ENCODE measurements at places on chromosomes 6 and 20.

GRCh38 chr6:168088161-168089053 is 9.4 kb upstream of the FRMD1 start:
- DNase-seq, result peak; percentile 50

GRCh38 chr6:159960485-159960884 is 8.4 kb upstream of the IGF2R start:
- DNase-seq, result no peak

DNA sequence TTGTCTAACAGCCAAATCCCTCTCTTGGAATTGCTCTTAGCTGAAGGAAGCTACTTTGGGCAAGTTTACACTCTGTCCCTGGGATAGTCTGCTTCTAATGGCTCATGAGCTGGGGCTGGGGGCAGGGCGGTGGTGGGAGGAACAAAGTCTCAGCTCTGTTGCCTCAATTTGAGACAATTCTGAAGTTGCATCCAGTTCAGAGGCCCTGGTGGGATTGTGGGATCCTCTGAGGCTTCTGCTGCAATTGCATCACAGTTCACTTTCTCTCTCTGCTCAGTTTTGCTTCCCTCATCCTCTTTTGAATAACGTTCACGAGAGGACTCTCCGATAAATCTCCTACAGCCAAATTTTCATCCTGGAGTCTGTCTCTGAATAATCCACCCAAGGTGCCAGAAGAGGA is 440.6 kb upstream of the SLC35B3 start:
- no peak for DNase-seq

- DNase-seq, result no peak
Observed at GRCh38 chr6:161889324-161889723, 615.5 kb upstream of the AGPAT4 start.

- DNase-seq, result peak; percentile 42
Observed at GRCh38 chr6:37940074-37940847, 120.7 kb downstream of the ZFAND3 start.

GRCh38 chr6:57190140-57190539 is 18.0 kb downstream of the BAG2 start:
- DNase-seq, result peak; percentile 20

- no peak for DNase-seq
Observed at GRCh38 chr20:61748376-61748775, 317.3 kb downstream of the TAF4 start.

GRCh38 chr6:83827050-83827449 is 26.1 kb upstream of the RIPPLY2 start:
- no peak for DNase-seq

DNA sequence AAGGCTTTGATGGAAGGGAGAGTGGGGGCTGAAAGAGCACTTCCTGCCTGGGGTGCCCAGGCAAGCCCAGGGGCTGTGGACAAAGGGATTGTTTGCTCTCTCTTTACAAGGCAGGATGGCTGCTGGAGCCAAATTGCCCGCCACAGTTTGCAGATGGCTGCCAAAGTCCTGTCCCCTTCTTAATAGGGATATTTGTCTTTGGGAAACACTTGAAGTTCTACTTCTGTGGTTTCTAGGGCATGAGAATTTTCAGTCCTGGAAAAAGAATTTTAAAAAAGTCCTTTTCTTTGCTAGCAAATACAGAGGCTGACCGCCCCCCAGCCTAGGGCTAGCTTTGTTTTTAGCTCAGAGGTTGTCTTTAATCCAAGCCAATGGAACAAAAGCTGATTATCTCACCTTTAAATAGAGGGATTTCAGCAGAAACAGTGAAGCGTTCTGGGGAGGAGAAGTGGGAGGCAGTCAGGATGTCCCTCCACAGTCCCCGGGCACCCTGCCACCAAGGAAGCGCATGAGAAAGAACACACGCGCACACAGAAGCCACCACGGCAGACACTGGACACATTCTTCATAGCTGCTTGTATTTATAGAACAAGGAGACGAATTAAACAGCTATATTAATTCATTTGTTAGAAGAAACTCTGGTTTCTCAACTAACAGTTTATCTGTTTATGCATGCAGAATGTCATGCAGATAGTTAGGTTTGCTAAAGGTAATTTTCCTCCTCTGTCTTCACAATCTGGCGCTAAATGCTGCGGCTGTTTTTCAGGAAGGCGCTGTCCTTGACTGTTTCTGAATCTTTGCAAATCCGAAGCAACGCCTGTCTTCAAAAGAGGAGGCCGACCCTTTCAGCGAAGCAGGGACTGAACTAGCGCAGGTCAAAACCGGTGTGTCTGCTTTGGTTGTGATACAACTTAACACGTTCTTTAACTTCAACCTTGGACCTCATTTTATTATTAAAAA is 736.9 kb downstream of the QKI start:
- DNase-seq, result no peak

DNA sequence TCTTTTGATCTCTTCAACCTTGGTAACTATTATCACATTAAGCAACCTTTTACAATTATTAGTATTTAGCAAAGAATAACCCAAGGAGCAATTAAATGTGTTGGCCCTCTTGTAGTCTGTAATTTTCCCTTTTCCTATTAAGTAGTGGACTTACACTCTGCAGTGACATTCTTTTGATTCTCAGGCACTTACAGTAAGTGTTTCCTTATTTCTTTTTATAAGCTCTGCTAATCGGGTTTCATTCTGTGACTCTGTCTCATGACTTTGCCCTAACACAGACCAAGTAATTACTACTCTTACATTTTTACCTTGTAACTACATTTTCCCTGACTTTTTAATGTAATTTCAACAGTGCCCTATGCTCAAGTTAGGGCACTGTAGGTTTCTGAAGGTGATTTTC is 104.0 kb upstream of the EPHA7 start:
- no peak for DNase-seq

GRCh38 chr20:45918182-45918737 is 6.3 kb upstream of the PLTP start:
- DNase-seq, result no peak

GRCh38 chr6:36116066-36116864 is 14.0 kb upstream of the MAPK13 start:
- DNase-seq, result no peak

GRCh38 chr20:54199721-54200176 is 8.1 kb upstream of the PFDN4 start:
- peak; percentile 84 for DNase-seq

DNA sequence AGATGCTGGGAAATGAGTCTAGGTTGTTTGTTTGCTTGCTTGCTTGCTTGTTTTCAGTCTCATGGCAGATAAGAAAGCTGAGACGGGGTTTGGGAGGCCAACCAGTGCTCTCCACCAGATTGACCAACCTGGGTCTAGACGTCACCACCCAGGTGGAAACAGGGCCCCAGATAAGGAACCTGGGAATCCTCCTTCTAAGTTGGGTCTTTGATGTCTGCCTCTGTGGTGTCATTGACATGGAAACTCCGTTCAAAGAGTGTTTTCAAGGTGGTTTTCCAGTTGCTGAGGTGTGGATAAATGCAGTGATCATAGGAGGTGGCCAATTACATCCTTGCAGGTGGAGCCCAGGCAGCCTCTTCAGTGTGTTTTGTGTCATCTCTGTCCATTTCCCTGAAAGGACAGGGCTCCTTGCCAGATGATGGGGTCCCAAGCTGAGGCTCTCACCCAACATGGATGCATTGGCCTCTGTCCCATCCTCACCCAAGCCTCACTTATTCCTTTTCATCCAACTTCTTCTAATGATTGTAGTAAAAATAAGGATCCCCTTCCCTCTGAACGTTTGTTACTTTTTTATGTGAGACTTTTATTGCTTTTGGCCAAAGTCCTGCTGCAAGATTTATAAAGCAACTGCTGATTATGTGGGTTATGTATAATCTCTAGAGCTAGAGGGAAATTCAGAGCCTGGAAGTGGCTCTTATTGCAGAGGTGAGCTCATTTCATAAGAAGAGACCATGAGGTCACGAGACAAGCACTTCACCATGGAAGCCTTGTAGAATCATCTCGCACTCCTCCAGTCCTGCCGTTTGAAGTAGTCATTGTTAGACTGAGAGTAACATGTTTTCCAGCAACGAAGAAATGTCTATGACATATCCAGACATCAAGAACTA is 32.0 kb upstream of the SYNDIG1 start:
- no peak for DNase-seq

GRCh38 chr6:14100138-14100537 is 17.4 kb upstream of the CD83 start:
- no peak for DNase-seq

DNA sequence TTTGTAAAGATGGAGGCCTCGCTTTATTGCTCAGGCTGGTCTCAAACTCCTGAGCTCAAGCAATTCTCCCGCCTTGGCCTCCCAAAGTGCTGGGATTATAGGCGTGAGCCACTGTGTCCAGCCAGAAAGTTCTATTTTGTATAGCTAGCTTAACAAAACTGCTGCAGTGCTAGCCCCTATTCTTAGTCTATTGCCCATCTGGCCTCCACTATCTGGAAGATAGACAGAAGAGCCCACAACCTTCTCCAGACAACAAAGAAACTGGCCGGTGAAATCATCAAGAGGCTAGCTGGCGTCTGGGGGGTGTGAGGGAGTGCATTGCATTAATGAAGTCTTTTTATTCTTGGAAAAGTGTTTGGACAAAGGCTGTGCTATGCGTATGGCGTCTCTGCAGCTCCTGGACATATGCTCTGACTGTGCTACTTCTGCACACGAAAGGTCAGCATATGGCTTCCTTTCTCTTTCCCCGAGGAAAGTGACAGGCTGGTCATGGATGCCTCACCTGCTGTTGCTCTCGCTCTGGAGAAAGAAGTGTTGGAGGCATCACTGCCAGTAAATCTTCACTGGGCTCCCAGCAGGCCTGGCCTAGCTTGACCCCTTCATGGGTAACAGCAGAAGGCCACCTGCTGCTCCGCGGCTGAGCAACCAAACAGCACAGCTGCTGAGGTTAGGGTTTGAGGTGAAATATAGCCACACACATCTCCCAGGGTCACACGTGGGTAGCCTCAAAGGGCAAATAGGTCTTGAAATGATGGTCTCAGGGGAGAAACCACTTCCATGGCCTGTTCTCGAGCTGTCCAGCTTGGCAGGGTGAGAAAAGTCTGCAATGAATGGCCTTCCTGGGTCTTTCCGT is 95.1 kb upstream of the IYD start:
- DNase-seq, result no peak

DNA sequence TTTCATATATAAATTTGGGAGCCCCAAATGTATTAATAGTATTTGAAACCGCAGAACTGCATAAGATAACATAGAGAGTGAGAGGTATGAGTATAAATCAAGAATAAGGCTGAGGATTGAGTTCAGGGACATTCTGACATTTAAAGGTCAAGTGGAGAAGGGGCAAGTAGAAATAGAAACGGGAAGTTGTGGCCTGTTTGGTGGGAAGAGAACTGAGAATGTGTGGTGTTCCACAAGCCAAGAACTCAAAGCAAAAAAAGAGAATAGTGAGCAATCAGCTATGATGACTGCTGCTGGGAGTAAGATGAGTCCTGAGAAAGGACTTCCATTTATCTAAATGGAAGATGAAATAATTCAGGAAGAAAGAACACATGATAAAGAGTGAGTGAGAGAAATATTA is 418.4 kb downstream of the CD109 start:
- DNase-seq, result no peak

DNA sequence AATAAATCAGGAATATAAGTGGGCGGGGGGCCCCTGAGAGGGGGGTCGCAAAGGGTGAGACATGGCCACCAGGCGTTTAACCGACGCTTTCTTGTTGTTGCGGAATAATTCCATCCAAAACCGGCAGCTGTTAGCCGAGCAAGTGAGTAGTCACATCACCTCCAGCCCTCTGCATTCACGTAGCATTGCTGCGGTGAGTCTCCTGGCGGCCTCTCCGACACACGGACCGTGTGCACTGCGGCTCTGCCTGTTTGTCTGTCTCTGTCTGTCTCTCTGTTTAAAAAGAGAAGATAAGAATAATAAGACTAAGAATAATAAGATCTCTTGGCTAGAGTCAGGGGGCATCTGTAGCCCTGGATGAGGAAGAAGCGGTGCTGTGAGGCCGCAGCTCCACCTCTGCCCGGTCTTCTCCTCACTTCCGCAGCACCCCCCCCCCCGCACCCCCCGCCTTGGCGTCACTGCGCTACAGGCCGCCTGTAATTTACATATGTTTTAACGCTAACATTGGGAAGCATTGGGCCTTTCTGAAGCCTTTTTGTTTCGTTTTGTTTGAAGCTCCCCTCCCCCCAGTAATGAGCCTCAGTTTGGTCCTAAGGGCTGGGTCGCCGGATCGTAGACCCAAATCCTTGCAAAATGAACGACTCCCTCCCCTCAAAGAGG is 993 bp downstream of the STX16 start:
- peak; percentile 51 for DNase-seq

GRCh38 chr20:36344517-36345132 is 38.5 kb downstream of the DLGAP4 start:
- no peak for DNase-seq

DNA sequence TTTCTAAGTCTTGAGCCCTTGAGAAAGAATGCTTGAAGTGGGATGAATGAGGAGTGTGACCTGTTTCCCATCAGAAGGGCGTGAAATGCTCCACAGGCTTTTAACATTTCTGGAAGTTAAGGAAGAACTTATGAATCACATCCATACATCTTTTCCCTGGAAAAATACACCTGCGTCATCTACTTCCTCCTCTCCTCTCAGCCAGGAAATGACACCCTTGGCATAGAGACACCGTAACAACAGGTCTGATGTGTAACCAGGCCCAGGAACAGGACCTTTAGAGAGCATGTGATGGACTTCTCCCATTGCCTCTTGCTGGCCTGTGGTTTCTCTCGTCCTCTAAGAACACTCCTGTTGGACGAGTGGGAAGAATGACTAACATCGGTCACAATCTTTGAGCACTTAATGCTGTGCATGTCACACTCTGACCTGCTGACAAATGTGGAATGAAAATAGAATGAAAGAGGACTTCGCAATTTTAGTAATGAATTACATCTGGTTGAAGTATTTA is 28.5 kb upstream of the CITED2 start:
- no peak for DNase-seq

GRCh38 chr20:4225745-4226144 is 210.4 kb upstream of the RNF24 start:
- no peak for DNase-seq

DNA sequence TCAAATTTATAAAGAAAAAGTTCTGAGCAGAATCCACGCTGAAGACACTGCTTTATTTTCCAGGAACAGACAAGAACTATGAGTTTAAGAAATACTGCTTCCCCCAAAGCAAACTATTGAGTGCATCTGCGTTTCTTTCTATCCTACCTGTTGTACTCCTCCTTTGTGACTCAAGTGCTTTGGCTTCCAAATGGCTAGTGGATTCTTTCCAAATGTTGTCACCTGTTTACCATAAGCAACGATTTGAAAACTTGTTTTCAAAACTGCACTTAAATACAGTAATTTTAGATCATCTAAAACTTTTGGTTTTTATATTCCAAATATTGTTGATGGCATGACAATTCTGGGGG is 9.5 kb downstream of the PXDC1 start:
- no peak for DNase-seq

- peak; percentile 75 for DNase-seq
Observed at GRCh38 chr6:17490724-17491123, 97.3 kb downstream of the CAP2 start.
